ENCODE measurements at places on chromosomes 7 and 10. TPM values are rescaled to one million over a fixed set of nuclear protein-coding genes. Genes with fewer than 3 reads are reported as not detected.

The PRKG1 gene
- 88.6 TPM for total RNA-seq

The NPTX2 gene
- total RNA-seq, result 12.6 TPM

The POLR2J3 gene
- total RNA-seq, result 10.7 TPM

The SLC29A4 gene
- total RNA-seq, result 0.33 TPM

GRCh38 chr7:30633223-30633622 lies 38.5 kb downstream of the GARS1 start:
- H3K4me1 ChIP-seq, result no peaks in the 10 kb centered on the region
- H3K36me3 ChIP-seq, result peaks cover 5% of the 10 kb centered on the region
- H3K4me3 ChIP-seq, result no peak overlapping the region

- no peak overlapping the region for H3K27ac ChIP-seq
- DNase-seq, result no peak
- H3K4me1 ChIP-seq, result no peaks in the 10 kb centered on the region
- H3K36me3 ChIP-seq, result no peaks in the 10 kb centered on the region
- H3K4me3 ChIP-seq, result no peak overlapping the region
- H3K27me3 ChIP-seq, result no peaks in the 10 kb centered on the region
Measured at GRCh38 chr7:103718482-103719061, 270.9 kb downstream of the RELN start.

GRCh38 chr10:51747216-51747615 lies 47.8 kb upstream of the CSTF2T start:
- H3K27ac ChIP-seq, result no peak overlapping the region
- DNase-seq, result no peak
- no peak overlapping the region for H3K4me3 ChIP-seq
- no peaks in the 10 kb centered on the region for H3K36me3 ChIP-seq

DNA sequence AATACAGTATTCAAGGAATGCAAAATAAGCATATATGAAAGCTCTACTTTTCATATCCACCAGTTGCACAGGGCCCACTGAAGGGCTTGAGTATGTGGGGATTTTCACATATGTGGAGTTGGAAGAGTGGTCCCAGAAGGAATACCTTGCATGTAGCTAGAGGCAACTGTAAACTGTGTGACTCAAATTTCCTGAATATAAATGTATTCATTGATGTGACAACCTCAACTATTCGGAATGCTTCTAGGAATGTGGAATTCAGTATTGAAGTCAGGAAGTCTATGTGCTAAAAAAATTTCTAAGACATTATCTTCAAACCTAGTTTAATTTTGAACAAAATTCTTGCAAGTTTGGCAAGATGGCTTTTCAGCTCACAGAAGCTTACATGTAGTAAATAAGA lies 695.5 kb upstream of the SEMA3D start:
- H3K4me3 ChIP-seq, result no peak overlapping the region
- H3K27ac ChIP-seq, result no peak overlapping the region
- DNase-seq, result no peak
- H3K4me1 ChIP-seq, result no peaks in the 10 kb centered on the region

GRCh38 chr7:36906956-36907635 lies 182.8 kb upstream of the AOAH start:
- H3K4me3 ChIP-seq, result no peak overlapping the region
- H3K4me1 ChIP-seq, result no peaks in the 10 kb centered on the region
- DNase-seq, result no peak

- no peak overlapping the region for H3K27ac ChIP-seq
- peak; percentile 87 for DNase-seq
- H3K27me3 ChIP-seq, result no peaks in the 10 kb centered on the region
- H3K4me3 ChIP-seq, result no peak overlapping the region
- peaks cover 33% of the 10 kb centered on the region for H3K4me1 ChIP-seq
Measured at GRCh38 chr10:70693619-70694335, 21.5 kb downstream of the ADAMTS14 start.

- H3K36me3 ChIP-seq, result no peaks in the 10 kb centered on the region
- H3K4me3 ChIP-seq, result no peak overlapping the region
- H3K27ac ChIP-seq, result no peak overlapping the region
- no peak for DNase-seq
Measured at GRCh38 chr7:19239951-19240350, 94.7 kb upstream of the FERD3L start.

DNA sequence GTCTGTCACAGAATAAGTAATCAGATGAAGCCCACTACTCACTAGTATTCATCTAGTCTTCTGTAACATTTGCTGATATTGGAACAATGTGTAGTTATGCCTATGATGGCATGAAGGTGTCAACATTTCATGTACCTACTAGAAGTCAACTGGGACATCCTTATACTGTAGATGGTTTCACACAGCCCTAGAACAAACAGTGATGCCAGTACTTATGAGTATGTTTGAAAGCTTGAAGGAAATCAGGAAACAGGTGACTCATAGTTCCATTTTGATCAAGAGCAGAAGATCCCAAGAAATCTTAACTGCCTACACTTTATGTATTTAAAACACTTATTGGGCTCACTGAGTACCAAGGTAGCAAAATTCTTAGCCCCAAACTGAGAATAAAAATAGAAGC lies 1519.6 kb downstream of the REEP3 start:
- no peak for DNase-seq
- H3K4me3 ChIP-seq, result no peak overlapping the region
- H3K27me3 ChIP-seq, result no peaks in the 10 kb centered on the region

- H3K36me3 ChIP-seq, result no peaks in the 10 kb centered on the region
- H3K27me3 ChIP-seq, result no peaks in the 10 kb centered on the region
- no peak overlapping the region for H3K27ac ChIP-seq
- no peak for DNase-seq
- peaks cover 8% of the 10 kb centered on the region for H3K4me1 ChIP-seq
- H3K4me3 ChIP-seq, result no peak overlapping the region
Measured at GRCh38 chr10:113267619-113268562, 285.0 kb upstream of the HABP2 start.

All from sigmoid colon (tissue), 7 donors.